ENCODE measurements at places on chromosomes 12 and 14.

DNA sequence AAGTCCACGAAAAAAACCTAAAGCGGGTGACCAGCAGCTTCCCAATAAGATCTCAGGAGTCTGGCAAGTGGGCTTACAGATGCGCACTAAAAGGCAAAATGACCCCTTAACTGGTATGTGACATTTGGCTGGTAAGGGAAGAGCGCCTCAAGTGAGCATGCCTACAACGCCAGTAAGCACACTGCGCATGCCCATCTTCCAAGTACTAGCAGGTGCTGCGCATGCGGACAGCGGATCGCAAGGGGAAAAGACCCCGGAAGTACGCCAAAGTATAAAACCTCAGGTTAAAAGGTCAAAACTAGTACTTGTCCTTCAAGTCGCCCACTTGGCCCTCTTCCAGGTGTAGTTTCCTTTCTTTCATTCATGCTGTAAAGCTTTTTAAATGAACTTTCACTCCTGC lies 518.5 kb upstream of the MDGA2 start:
- DNase-seq: no peak

- no peak for DNase-seq
These were observed 80.1 kb downstream of the DACT1 start for GRCh38 chr14:58717813-58718212.

GRCh38 chr14:60561845-60562746 lies 53.1 kb downstream of the SIX6 start:
- no peak for DNase-seq

DNA sequence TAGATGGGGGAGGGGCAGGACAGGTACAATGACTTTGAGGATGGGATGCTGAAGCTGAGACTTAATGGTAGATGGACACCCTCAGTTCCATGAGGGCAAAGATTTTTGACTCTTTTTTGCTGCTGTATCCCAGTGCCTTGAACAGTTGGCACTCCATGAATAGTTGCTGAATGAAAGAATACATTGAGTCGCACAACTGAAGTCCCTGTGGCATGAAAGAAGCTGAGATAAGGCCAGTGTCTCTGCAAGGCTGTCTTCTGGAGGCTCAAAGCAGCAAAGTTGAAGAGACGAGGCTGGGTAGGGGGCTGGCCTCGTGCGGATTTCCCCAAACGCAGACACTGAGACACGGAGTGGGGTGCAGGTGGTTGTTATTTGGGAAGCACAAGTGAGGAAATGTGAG lies 179.3 kb downstream of the ADCK1 start:
- no peak for DNase-seq

DNA sequence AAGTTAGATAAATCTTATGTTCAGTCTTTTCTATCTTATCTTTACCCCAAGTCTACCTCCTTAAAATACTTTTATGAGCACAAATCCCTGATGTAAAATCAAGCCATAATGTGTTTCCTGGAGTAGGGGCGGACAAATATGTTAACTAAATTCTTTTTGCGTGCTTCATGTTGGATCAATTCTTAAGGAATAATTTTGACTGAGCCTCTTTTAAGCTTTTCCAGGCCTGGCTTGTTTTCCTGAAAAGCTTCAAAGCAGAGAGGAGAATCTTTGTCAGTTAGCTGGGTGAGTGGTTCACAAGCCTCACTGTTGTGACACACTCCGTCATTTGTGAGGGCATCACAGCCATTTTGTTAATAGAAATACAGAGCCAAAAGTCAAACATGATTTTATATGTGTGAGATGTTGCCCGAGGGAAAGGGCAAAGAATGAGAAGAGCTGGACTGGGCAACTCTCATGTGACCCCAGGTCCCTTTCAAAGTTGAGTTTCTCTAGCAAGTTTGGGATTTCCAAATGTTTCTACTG lies 468.9 kb downstream of the RGS6 start:
- DNase-seq: no peak

GRCh38 chr14:99175331-99176155 lies 96.5 kb downstream of the BCL11B start:
- DNase-seq: no peak

GRCh38 chr12:12608557-12608957 lies 3.1 kb upstream of the CREBL2 start:
- DNase-seq: no peak

DNA sequence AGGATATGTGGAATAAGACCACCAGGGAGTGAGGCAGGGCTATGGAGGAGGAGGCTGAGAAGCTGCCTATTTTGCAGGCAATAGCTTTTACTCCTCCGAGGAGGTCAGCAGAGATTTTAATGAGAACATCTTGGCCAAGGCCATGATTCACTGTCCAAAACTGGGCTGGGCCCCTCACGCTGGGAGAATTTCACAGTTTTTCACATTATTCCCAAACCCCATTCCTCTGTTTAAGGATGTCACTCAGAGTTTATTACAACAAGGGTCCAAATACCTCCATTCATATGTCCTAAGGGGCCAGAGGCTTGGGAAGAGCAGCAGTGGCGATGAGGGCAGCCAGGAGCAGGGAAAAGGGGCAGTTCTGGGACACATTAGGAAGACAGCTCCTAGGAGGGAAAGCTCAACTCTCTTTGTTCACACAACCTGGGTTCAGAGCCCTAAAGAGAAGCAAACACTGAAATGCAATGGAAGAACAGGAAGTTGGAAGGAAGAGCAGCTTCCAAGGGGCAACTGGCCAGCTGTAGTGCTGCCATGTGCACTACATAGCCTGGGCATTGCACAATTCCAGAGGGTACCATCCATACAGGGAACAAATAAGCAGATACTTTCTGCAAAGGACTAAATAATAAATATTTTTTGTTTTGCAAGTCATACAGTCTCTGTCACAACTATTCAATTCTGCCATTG lies 283.2 kb downstream of the NUAK1 start:
- no peak for DNase-seq

DNA sequence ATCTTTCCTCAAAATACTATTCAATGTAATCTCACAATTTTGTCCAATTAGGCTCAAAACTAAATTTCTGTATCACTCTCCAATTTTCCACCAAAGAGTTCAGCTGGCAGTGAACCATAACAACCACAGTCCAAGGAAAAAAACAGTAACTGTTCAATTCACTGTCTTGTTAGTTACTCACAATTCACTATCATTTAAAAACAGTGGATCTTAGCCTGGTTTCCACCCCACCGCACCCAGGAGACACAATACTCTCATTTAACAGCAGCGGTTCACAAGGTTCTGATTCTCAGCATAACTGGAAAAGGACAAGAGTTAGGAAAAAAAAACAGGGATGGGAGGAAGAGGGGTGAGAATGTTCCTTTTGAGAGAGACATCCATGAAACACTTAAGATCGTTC lies 40.5 kb downstream of the MED13L start:
- DNase-seq: no peak

GRCh38 chr14:94787092-94787491 lies 17.2 kb upstream of the GSC start:
- DNase-seq: no peak

- no peak for DNase-seq
These were observed 30.5 kb downstream of the SLC24A4 start for GRCh38 chr14:92353447-92353846.

DNA sequence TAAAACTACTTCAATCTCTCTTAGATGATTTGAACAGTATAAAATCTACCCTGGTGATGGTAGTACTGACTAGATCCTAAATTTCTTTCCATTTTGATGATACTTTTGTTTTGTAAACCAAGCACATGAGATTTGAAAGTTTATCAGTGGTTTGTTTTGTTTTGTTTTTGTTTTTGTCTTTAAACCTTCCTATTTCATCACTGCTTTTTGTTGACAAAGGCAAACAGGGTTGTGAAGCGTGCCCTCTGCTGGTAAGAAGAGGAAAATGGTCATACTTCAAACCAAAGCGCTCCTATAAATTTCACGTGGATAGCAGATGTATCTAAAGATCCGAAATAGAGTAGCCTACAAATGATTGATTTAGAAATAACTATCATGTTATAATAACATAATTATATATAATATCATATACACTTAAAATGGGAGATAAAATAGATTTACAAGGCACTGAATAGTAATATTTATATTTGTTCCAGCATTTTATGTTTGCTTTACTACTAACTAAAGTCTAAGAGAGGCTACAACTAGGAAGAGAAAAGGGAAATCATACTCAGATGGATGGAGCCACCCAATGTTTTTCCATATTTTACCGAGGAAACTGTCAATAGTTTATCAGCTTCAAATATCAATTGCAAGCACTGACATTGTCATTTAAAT lies 254.0 kb upstream of the USP15 start:
- peak; percentile 36 for DNase-seq

DNA sequence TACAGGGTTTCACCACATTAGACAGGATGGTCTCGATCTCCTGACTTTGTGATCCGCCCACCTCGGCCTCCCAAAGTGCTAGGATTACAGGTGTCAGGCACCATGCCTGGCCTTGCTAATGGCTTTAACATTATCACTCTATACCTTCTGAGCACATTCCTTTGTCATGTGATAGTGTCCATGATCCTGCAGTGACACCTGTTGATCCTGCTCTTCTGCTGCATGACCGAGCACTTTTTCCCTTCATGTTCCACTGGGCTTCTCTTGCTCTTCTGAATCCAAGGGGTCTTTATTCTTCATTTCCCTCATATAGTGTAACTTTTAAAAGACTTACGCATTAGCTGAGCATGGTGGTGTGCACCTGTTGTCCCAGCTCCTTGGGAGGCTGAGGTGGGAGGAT lies 11.6 kb downstream of the ZNF268 start:
- no peak for DNase-seq

DNA sequence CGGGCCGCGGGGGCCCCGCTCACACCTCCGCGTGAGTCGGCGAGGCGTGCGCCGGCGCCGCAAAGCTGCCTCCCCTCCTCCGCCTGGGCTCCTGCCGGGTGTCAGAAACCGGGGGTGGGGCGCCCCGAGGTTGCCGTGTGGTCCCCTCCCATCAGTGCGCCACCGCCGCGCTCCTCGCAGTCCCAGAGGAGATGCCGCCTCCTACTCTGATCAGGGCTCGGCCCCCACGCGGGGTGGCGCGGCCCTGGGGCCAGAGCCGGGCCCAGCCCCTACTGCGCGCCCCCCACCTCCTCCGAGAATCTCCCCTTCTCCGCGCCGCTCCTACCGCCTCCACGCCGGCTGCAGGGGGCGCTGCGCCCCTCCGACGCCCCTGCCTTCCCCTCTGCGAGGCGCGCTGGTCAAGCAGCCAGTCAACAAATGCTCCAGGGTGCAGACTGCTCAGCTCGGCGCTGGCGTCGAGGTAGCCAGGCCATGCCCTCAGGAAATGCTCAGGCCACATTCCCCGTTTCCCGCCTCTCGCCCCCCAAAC lies 467 bp upstream of the JAG2 start:
- no peak for DNase-seq

- DNase-seq: no peak
These were observed 3.5 kb upstream of the ASB8 start for GRCh38 chr12:48160807-48161206.

GRCh38 chr12:57694459-57695019 lies 607 bp downstream of the OS9 start:
- no peak for DNase-seq

DNA sequence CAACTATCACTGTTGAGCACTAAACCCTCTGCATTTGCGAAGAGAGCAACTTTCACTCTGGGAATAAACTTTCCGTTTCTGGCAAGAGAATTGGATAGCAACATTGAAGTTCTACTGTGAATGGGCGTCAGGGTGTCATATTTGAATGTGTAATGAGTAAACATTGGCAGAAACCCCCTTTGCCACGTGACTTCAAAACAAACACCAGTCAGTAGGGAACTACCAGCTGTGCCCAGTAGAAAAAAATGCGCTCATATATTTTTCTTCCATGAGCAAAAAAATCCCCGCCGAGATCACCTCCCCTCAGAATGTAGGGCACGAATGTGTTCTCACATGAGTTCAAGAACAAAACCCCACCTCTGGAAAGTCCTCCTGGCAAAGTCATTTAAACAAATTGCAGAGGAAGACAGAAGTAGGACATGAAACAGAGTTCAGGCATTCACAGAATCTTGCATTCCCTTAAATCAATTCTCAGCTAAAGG lies 80.6 kb downstream of the BTG1 start:
- DNase-seq: peak; percentile 67

- DNase-seq: no peak
These were observed 82.2 kb downstream of the DAD1 start for GRCh38 chr14:22506778-22507351.

DNA sequence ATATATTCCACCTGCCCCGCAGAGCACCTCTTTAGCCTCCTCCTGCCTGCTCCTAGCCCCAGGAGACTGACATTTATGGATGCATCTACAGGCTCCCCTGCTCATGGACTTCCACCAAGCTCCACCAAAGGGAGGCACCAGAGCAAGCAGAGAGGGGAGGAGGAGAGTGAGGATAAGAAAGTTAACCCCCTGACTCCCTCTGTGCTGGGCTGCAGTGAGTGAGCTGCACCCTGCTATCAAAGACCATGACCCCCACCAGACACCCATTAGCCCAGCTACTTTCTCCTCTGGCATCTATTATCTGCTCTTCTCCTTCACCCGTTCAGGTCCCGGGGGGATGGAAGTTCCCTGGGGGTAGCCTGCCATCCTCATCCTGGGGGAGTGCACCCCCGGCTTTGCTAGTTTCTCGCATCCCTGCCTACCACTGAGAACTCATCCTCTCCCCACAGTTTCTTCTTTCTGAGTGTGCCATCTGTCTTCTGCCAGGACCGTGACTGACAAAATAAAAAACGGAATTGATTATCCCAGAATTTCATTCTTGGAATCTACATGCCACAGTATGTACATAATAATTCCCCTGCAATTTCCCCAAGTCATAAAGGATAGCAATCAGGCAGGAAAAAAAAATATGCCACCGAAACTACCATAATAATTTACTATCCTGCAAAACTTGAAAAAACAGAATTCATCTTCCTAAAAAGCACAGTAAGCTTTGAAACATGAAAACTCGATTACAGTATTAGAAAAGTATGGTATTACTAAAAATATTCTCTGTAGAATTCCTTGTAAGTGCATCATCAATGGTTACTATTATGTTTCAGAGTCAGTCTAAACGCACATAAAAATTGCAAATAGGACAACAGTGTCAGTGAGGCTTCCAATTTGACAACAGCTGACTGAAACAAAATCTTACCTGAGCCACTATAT lies 45.2 kb downstream of the FOXN3 start:
- DNase-seq: no peak

DNA sequence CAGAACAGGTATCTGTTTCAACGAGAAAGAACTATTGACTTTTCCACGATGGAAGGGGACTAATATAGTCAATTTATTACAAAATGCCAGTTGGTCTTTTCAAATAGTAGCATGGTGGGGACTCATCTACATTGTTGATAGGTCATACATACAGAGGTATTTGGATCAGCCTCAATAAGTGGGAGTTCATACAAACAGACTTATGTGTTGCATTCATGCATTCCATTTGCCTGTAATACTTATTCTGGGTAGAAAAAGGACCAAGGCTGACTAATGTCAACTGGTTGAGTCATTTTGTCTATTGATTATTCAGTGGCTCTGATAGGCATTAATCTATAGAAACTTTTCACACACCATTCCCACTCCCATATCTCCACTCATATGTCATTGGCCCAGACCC lies 41.5 kb upstream of the GLIPR1 start:
- DNase-seq: no peak
